ENCODE measurements at places on chromosomes 1 and 21.

DNA sequence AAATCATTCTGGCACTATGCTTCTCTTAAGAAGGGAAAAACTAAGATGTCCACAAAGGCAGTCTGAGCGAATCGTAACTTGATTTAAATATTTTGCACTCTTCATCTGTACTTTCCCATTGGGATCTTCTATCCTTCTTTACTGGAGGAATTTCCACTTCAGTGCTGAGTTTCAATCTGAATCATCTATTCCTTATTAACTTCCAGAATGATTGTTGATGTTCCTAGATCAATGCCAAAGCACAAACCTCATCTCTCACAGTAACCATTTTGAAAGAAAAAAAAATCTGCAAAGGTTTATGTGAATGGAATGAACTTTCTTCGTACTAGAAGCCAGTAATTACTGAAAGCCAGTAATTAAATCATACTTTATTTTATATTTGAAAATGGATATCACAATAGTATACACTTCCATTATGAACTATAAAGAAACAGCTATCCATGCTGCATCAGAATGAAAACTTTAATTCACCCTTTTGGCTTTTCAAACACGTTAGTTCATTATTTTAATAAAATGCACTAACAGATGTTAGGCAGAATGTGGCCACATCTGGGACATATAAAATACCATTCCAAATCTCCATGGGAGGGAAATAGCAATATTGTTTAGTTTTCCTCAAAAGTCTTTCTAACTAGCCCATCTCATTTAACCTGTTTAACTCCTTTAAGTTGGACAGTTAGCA lies 5.5 kb upstream of the RNF2 start:
- H3K4me3 ChIP-seq, result no peak overlapping the region
- no peaks in the 10 kb centered on the region for H3K4me1 ChIP-seq
- no peak overlapping the region for H3K27ac ChIP-seq

- H3K4me3 ChIP-seq, result no peak overlapping the region
- DNase-seq, result no peak
- no peaks in the 10 kb centered on the region for H3K27me3 ChIP-seq
- no peak overlapping the region for H3K27ac ChIP-seq
- H3K4me1 ChIP-seq, result peaks cover 9% of the 10 kb centered on the region
Measured at GRCh38 chr21:46182548-46183336, 1.5 kb downstream of the SPATC1L start.

- DNase-seq, result no peak
- no peak overlapping the region for H3K27ac ChIP-seq
- peak overlapping the region; percentile 99 for H3K4me3 ChIP-seq
- no peaks in the 10 kb centered on the region for H3K36me3 ChIP-seq
Measured at GRCh38 chr1:236280438-236281197, 1.1 kb downstream of the ERO1B start.

- H3K36me3 ChIP-seq, result no peaks in the 10 kb centered on the region
- peaks cover 4% of the 10 kb centered on the region for H3K4me1 ChIP-seq
- no peak for DNase-seq
- H3K27me3 ChIP-seq, result no peaks in the 10 kb centered on the region
- no peak overlapping the region for H3K27ac ChIP-seq
Measured at GRCh38 chr1:243549108-243549507, 293.3 kb downstream of the SDCCAG8 start.

- peak overlapping the region; percentile 97 for H3K27ac ChIP-seq
- no peak overlapping the region for H3K4me3 ChIP-seq
- H3K4me1 ChIP-seq, result peaks cover 43% of the 10 kb centered on the region
Measured at GRCh38 chr1:112869895-112870294, 86.1 kb downstream of the SLC16A1 start.

DNA sequence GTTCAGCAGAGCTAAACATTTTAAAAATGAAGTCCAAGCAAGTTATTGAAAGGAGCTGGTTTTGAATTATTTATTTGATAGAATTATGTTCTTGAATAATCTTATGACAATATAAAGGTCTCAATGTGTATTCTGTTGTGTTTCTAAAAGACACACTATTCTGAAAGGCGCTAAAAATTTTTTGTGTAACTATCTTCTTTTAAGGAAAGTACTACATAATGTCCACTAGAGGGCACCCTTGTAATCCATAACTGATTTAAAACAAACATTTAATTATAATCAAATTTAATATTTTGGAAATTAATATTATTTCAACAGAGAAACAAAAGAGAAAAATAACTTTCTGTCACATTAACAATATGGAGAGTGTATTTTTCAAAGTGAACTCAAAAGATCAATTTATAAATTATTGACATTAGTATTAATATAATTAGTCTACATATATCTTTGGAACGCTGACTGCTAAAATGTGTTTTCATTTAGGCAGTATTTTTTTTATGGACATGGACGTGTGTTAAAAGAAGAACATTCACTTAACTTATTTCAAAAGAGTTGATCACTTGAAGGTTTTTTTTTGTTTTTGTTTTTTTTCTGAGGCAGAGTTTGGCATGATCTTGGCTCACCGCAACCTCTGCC lies 248.4 kb downstream of the DENND1B start:
- DNase-seq, result peak; percentile 31
- no peak overlapping the region for H3K27ac ChIP-seq
- no peaks in the 10 kb centered on the region for H3K36me3 ChIP-seq
- H3K4me3 ChIP-seq, result no peak overlapping the region
- no peaks in the 10 kb centered on the region for H3K27me3 ChIP-seq
- no peaks in the 10 kb centered on the region for H3K4me1 ChIP-seq

GRCh38 chr1:25657121-25657882 lies 40.7 kb downstream of the MAN1C1 start:
- DNase-seq, result peak; percentile 75
- no peak overlapping the region for H3K27ac ChIP-seq
- H3K27me3 ChIP-seq, result no peaks in the 10 kb centered on the region
- H3K36me3 ChIP-seq, result no peaks in the 10 kb centered on the region

DNA sequence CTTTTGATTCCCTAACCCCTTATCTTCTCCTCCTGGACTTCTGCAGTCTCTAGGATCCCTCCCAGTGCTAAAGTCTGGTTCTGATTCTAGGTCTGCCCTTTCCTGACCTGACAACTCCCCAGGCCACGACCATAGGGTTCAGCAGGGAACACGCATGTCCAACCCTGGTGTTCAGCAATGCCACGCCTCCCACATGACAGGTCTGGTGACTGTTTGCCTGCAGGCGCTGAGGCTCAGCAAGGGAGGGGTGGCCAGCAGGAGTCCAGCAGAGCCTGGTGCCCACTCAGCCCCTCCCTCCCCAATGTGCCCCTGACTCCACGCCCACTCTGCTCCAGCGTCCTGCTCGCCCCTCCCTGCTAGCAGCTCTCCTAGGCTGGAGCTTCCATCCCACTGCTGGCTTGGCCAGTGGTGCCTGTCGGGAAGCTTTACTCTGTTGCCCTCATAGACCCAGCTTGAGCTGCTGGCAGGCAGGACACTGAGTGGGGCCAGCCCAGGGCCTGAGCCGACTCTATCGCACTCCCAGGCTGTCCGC lies 17.3 kb downstream of the SLC9A1 start:
- no peaks in the 10 kb centered on the region for H3K4me1 ChIP-seq
- no peak overlapping the region for H3K4me3 ChIP-seq
- no peaks in the 10 kb centered on the region for H3K27me3 ChIP-seq
- no peak for DNase-seq
- H3K27ac ChIP-seq, result no peak overlapping the region

- peaks cover 3% of the 10 kb centered on the region for H3K36me3 ChIP-seq
- peaks cover 48% of the 10 kb centered on the region for H3K4me1 ChIP-seq
- no peaks in the 10 kb centered on the region for H3K27me3 ChIP-seq
- no peak overlapping the region for H3K27ac ChIP-seq
- H3K4me3 ChIP-seq, result no peak overlapping the region
Measured at GRCh38 chr1:8460784-8461183, 142.9 kb downstream of the SLC45A1 start.

DNA sequence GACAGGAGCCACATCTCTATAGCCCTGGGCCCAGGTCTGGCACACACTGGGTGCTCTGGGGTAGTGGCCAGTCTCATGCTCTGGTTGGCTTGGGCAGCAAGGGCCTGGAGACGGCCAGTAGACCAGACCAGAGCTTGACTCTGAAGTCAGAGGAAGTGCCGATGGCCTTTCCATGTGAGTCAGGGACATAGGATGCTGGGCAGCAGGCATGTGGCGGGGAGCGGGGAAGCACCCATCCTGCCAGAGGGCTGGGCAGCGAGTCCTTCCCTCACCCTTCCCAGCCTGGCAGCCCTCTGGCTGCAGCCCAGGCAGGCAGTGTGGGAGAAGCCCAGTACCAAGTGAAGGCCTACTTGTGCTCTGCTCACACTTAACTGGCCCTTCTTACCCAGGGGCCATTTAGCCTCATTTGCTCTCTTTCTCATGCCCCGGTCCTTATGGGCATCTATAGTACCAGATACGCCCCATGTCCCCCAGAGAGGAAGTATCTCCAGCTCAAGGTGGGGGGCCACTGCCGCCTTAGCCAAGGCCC lies 3.3 kb downstream of the GPR153 start:
- H3K27me3 ChIP-seq, result no peaks in the 10 kb centered on the region
- no peaks in the 10 kb centered on the region for H3K36me3 ChIP-seq
- no peak overlapping the region for H3K27ac ChIP-seq
- H3K4me1 ChIP-seq, result no peaks in the 10 kb centered on the region
- no peak overlapping the region for H3K4me3 ChIP-seq

DNA sequence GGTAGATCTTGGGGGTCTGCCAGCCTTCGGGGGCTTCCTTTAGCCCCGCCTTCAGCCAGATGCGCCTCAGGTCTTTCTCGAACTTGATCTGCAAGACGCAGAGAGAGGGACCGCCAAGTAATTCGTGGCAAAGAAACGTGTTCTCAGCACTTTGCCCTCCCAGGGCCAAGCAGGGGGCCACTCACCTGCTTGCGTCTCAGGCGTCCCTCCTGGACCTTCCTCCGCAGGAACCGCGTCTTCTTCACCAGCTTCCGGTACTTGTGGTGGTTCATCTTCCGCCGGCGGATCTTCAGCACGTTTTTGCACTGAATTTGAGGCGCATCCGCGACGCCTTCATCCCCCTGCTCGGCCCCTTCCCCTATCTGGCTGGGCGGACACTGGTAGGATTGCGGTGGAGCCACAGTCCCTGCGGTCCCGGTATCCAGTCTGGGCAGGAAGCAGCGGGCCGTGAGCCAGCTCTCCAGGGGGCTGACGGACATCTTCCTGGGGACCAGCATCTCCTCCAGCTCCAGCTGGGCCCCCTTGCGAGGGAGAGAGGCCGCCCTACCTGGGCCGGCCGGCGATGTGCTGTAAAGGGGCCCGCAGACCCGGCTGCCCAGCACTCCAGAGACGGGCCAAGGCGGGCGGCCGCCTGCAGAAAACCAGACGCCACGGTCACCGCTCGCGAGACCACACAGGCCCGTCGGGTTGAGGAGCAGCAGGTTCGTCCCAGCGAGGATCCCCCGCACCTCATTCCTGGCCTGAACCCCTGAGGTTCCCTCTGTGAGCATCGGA lies 1.0 kb downstream of the AURKAIP1 start:
- peaks cover 13% of the 10 kb centered on the region for H3K4me1 ChIP-seq
- DNase-seq, result no peak
- H3K36me3 ChIP-seq, result no peaks in the 10 kb centered on the region
- peak overlapping the region; percentile 88 for H3K4me3 ChIP-seq

GRCh38 chr1:156247460-156248322 lies at the start of gene PAQR6:
TSS of gene PAQR6 (minus strand) at chr1:156248056. CDS start at chr1:156246731, 1,325 bp downstream.
- peaks cover 14% of the 10 kb centered on the region for H3K4me1 ChIP-seq
- H3K4me3 ChIP-seq, result no peak within 1 kb of the TSS
- no peak within 1 kb of the TSS for H3K27ac ChIP-seq
- peaks cover 7% of the 10 kb centered on the region for H3K36me3 ChIP-seq

GRCh38 chr1:158068918-158069317 lies 75.5 kb downstream of the KIRREL1 start:
- H3K27ac ChIP-seq, result no peak overlapping the region
- H3K4me1 ChIP-seq, result no peaks in the 10 kb centered on the region
- no peak for DNase-seq
- H3K27me3 ChIP-seq, result no peaks in the 10 kb centered on the region

DNA sequence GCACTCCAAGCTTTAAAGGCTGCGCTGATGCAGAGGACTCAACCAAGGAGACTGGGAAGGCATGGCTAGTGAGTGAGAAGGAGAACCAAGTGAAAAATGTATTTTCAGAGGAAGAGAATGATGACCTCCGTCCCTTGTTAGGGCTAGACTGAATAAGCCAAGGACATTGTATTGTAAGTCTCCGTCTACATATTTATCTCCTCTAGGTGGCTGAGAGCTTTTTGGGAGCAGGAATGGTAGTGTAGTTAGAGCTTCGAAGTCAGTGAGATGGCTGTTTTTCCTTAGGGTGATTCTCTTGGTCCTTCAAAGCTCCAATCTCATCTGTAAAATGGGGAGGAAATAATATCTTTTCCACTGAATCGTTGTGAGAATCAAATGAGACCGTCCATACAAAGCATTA lies 37.6 kb downstream of the ZBTB40 start:
- H3K4me3 ChIP-seq, result no peak overlapping the region
- no peak overlapping the region for H3K27ac ChIP-seq
- peaks cover 3% of the 10 kb centered on the region for H3K36me3 ChIP-seq
- H3K27me3 ChIP-seq, result no peaks in the 10 kb centered on the region

GRCh38 chr1:99003581-99004253 lies 944 bp downstream of the PLPPR5 start:
- no peak overlapping the region for H3K27ac ChIP-seq
- H3K4me1 ChIP-seq, result peaks cover 6% of the 10 kb centered on the region
- no peak for DNase-seq
- H3K4me3 ChIP-seq, result no peak overlapping the region
- no peaks in the 10 kb centered on the region for H3K36me3 ChIP-seq
- H3K27me3 ChIP-seq, result peaks cover 45% of the 10 kb centered on the region

DNA sequence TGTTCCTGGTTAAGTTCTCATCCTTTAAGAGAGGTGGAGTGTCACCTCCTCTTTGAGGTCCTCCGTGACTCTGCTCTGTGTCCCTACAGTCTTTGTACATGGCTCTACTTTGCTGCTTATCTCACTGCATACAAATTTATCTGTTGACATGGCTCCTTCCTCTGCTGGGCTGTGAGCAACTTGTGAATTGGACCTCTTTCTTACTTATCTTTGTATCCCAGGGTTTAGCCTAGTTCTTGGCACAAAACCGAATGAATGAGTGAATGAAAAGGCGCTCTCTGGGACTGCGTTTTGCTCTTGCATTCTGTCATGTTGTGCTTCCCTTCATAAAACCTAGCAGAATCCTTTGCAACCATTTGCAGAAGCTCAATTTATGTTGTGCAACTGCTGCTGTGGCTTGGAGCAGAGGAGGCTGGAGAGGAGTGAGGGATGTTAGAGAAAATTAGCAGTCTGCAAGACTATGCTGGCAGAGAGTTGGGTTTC lies 12.4 kb downstream of the SLC26A9 start:
- peaks cover 23% of the 10 kb centered on the region for H3K4me1 ChIP-seq
- H3K4me3 ChIP-seq, result no peak overlapping the region
- no peak overlapping the region for H3K27ac ChIP-seq
- no peak for DNase-seq

- DNase-seq, result peak; percentile 99
- no peaks in the 10 kb centered on the region for H3K27me3 ChIP-seq
- H3K27ac ChIP-seq, result peak overlapping the region; percentile 97
- H3K4me3 ChIP-seq, result no peak overlapping the region
- H3K4me1 ChIP-seq, result peaks cover 67% of the 10 kb centered on the region
Measured at GRCh38 chr1:207890136-207890738, 20.7 kb downstream of the CD34 start.

DNA sequence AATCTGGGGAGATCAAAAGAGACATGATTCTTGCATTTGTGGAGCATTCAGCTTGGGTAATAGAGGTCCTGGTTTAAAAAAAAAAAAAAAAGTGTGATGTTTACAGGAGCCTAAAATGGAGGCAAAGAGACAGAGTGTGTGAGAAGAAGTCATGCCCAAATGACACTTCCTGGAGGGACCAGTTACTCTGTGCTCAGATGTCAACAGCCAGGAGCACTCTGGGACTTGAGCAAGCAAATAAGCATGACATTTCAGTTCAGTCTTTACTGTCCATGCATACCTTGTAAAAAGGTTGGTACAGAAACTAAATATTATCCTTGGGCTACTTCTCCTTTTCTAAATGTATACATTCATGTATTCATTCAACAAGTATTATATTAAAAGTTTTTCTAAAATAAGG lies 25.2 kb upstream of the ADGRL2 start:
- H3K27me3 ChIP-seq, result no peaks in the 10 kb centered on the region
- no peak overlapping the region for H3K27ac ChIP-seq
- H3K36me3 ChIP-seq, result no peaks in the 10 kb centered on the region
- no peak for DNase-seq

Data from endothelial cell of umbilical vein (primary cell).